EL (cell line): ENCODE measurements at places on chromosomes 1 and 21.

GRCh38 chr1:29363536-29363935 is 127.2 kb downstream of the PTPRU start:
- no peak for DNase-seq

- no peak for DNase-seq
Measured at GRCh38 chr1:169041366-169041765, 65.1 kb upstream of the ATP1B1 start.

DNA sequence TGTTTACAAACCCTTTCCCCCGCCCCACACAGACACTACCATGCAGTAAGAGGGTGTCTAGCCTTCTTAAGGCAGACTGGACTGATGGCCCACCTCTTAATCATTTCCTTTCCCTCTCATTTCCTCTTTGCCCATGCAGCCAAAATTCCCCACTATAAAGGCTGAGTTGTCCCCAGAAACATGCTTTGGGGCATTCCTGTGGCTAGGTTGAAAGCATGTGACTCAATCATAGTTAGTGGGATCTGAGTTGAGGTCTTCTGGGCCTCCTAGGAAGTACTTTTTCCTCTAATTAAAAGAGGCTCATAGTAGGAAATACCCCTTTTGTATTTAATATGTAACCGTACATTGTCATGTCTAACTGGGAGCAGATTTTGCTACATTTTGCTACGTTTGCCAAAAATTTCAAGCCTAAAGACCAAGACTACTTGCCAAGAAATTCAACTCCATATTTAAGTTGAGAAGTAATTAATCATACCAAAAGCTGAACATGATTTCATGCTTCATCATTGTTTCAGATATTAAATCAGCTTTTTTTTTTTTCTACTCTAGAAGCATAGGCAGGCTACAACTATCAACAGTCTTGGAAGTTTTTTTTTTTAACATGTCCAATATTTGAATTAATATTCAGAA is 174.7 kb downstream of the ADGRL4 start:
- DNase-seq, result peak; percentile 98

- DNase-seq, result no peak
Measured at GRCh38 chr1:61095470-61095812, 13.1 kb downstream of the NFIA start.

GRCh38 chr1:76128096-76128495 is 53.5 kb downstream of the ST6GALNAC3 start:
- no peak for DNase-seq

GRCh38 chr1:22699681-22700520 is 10.7 kb upstream of the EPHB2 start:
- DNase-seq, result no peak

DNA sequence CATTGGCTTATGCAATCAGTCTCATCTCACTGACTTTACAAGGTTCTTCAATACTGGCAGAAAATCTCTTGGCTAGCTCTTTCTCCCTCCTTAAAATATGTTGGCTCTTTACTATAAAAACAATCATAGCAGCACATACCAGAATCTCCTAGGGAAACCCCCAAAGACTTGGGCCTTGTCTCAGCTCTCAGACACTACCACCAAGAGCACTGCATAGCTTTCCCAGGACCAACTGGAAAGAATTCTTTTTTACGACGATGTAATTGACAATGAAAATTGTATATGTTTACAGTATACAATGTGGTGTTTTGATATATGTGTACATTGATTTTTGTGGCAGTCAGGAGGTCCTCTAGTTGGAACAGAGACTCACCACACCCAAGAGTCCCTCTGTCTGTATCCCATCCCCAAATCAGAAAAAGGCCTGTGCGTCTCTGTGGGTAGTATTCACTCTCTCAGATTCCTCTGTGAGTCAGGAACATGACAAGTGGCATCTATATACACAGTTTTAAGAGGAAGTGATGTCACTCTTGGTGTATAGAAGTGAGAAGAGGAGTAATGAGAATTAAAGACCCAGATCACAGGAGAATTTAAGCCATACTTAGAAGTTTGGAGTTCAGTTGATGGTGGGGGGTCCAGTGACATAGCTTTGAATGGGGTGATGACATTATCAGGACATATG is 21.1 kb downstream of the SMAP2 start:
- peak; percentile 61 for DNase-seq
